ENCODE measurements at places on chromosomes 5 and 9. TPM values are rescaled to one million over a fixed set of nuclear protein-coding genes. Genes with fewer than 3 reads are reported as not detected.

GMCL2 gene
- not detected for total RNA-seq

NAIF1 gene
- total RNA-seq = 8.9 TPM

GPR150 gene
- under 0.01 TPM for total RNA-seq

GPX8 gene
- total RNA-seq = 23.5 TPM

LCN2 gene
- total RNA-seq = 2.1 TPM

STK32A gene
- 1.0 TPM for total RNA-seq

HSPB3 gene
- 151 TPM for total RNA-seq

C9orf50 gene
- total RNA-seq = not detected

TAS2R1 gene
- total RNA-seq = not detected

ADAMTS16 gene
- 5.7 TPM for total RNA-seq

C9orf153 gene
- 1.6 TPM for total RNA-seq

HDHD3 gene
- total RNA-seq = 3.7 TPM

SPINK5 gene
- total RNA-seq = not detected

CDH10 gene
- total RNA-seq = 0.52 TPM

MAPKAP1 gene
- 44.9 TPM for total RNA-seq

RNF44 gene
- 2.1 TPM for total RNA-seq

SMIM15 gene
- 19.8 TPM for total RNA-seq

IFNA21 gene
- total RNA-seq = not detected

SPATA31A1 gene
- total RNA-seq = not detected

Measured in skeletal muscle tissue (tissue), 5 donors.